ENCODE measurements at places on chromosomes 2 and 18. TPM values are rescaled to one million over a fixed set of nuclear protein-coding genes. Genes with fewer than 3 reads are reported as not detected.

GRCh38 chr2:11402436-11402835, 58.0 kb upstream of the ROCK2 start:
- no peak for DNase-seq

The CCDC74B gene
- total RNA-seq: 4.5 TPM

GRCh38 chr2:54669677-54670484, 53.6 kb upstream of the EML6 start:
- no peak for DNase-seq

GRCh38 chr2:74530239-74531187, 780 bp downstream of the HTRA2 start:
- peak; percentile 82 for DNase-seq

GRCh38 chr2:12694990-12695774, 21.6 kb upstream of the TRIB2 start:
- no peak for DNase-seq

The ARHGEF4 gene
- total RNA-seq: 0.94 TPM

The MEP1B gene
- total RNA-seq: not detected

DNA sequence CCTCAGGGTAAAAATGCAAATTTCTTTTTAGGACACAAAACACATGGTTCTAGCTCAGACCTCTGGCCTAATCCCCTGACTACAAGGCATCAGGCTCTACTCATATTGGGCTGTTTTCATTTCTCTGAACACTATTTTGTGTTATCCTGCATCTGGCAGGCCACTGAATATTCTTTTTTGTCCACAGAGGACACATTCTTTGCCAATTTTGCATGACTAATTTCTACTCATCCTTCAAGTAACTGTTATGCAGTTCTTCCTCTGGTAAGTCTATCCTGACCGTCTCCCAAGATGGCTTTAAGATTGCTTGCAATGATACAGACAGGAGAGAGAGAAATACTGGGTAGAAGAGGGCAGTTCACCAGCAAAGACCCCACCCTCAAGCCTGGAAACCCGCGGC, 107.6 kb upstream of the RGPD4 start:
- no peak for DNase-seq

The GPR55 gene
- total RNA-seq: 0.69 TPM

DNA sequence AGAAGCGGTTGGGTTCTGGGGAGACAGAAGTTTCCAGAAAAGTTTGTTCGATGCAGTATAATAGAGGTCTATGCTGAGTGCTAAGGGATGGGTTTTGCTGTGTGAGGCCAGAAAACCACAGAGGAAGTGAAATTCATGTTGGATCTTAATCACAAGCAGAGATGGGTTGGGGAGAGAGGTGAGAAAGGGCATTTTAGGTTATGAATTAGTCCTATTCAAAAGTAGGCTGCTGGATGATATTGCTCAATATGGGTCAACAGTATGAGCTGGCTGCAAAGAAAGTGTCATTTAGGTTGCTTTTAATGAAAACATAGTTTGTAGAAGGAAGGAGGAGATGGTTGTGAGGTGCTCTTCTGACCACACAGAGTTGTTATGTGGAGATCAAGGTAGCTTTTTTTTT, 118.8 kb upstream of the LHCGR start:
- no peak for DNase-seq

The PDE1A gene
- 70.5 TPM for total RNA-seq

GRCh38 chr2:151297882-151298281, 8.4 kb upstream of the NMI start:
- DNase-seq: no peak

DNA sequence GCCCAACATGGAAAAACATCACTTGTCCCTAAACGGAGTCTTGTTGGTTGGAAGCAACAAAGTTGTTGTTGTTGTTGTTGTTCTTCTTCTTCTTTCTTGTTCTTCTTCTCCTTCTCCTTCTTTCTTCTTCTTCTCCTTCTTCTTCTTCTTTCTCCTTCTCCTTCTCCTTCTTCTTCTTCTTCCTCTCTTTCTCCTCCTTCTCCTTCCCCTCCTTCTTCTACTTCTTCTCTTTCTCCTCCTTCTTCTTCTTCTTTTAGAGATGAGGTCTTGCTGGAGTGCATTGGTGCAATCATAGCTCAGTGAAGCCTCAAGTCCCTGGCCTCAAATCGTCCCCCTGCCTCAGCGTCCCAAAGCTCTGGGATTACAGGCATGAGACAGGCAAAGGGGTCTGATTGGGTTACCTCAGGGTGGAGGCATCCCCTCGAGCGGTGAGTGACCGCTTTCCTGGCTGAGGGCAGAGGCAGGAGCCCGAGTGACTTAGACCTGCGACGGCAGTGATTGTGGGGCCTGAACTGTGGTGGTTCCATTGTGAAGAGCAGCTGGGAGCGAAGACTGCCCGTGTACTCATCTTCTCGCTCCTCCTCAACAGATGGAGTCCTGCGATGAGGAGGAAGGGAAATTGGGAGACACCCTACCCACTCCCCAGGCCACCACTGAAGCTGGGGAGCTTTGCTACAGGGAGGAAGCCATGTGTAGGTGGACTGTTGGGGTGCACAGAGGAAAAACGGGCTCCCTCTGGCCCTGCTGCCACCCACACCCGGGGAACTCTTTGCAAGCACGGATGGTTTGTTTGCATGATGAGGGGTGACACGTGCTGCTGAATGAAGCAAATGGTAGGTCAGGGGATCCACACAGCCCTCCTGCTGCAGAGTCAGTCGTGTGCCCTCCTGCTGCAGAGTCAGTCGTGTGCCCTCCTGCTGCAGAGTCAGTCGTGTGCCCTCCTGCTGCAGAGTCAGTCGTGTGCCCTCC, 7.0 kb upstream of the PER2 start:
- no peak for DNase-seq

GRCh38 chr2:240212425-240213225, 72.2 kb upstream of the OTOS start:
- DNase-seq: no peak

GRCh38 chr2:180017784-180018183, 10.7 kb upstream of the CWC22 start:
- DNase-seq: no peak

DNA sequence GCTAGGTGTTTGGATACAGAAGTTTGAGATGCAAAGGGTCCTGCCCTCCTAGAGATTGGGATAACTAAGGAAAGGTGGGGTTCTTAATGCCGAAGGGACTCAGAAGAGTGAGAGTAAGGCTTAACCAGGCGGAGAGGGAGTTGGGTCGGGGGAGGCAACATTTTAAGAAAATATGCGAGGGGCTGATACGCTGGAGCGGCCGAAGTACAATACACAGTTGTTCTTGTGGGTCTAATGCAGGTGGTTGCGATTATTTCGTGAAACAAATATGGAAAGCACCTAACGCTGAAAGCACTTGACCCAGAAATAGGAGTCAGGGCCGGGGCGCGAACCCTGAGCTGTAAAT, 344 bp upstream of the MRPL33 start:
- DNase-seq: no peak

GRCh38 chr2:79191081-79191480, 31.5 kb upstream of the REG3A start:
- DNase-seq: no peak

The SCN9A gene
- total RNA-seq: 5.3 TPM

DNA sequence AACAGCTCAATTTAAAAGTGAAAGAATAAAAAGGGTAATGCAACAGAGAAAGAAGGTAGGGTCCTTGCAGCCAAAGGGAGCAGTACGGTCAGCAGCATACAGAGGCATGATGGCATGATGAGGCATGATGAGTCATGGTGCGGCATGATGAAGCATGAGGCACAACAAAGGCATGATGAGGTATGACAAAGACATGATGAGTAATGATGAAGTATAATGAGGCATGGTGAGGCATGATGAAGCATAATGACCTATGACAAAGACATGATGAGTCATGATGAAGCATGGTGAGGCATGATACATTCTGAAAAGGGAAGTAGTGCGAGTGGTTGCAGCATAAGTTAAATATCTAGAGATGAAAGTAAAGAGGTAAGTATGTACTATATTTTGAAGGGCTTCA, 673.2 kb downstream of the TMEM182 start:
- DNase-seq: no peak

DNA sequence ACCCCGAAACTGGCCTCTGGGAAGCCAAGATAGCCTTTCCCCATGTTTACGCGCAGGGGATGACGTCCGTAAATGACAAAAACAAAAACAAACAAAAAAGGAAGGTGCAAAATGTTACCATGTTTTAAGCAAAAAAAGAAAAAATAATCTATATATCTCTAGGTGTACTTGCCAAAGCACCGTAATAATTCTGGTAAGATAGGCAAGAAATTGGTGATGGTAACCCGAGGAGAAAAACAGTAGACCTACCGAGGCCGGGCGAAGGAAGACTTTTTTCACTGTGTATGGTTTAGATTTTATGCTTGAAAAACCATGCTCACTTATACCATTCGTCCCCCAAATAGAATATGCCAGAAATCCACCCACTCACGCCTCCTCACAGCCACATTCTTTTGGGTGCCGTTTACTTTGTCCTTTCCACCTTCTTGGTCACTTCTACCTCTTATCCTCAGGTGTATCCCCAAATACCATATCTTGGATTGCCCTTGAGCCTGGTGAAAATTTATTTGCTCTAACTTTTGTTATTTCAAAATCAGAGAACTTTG, 8.0 kb downstream of the GATA6 start:
- DNase-seq: peak; percentile 30

DNA sequence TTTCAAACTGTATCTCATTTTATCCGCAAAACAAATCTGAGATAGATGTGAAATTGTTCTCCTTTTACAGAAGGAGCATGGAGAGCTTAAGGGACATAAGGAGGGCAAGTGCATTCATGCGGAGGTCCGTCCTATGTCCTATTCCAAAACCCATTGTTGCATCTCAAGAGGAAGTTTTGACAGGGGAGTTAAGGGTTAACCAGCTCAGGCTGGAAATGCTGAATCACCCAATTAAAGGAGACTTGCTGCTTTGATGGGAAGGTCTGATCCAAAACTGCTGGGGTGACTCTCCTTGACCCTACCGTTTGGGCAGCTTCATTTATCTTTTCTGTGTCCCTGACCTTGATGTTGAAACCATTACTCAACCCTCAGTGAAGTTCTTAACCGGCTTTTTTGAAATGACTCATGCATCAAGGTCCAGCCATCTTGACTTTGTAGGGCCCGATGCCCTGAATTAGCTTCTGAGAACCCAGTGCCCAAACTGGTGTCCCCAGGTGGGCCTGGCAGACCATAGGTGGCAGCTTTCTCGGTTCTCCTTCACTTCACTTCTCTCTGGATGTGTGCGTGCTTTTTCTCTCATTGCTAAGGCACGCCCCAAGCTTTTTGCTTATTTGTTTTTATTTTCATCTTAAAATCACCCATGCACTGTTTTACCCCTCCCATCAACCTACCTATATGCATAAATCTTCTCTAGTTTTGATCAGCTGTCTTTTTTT, 15.9 kb upstream of the TXNDC2 start:
- no peak for DNase-seq

DNA sequence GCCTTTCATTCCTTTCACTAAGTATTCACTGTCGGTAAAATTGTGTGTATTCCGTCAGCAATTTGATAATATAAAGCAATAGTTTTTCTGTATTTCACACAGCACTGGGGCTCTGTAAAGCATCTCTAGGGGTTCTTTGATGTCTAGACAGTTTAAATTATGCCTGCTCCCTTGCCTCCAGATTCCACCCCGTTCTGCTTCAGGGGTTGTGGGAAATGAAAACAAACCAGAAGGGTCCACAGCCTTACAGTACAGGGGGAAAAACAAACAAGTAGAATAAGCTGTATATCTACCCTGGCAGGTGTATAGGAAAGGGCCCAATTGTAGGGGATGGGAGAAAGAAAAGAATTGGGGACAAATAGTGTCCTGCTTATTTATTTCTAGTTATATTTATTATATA, 63.1 kb downstream of the ASXL3 start:
- no peak for DNase-seq

DNA sequence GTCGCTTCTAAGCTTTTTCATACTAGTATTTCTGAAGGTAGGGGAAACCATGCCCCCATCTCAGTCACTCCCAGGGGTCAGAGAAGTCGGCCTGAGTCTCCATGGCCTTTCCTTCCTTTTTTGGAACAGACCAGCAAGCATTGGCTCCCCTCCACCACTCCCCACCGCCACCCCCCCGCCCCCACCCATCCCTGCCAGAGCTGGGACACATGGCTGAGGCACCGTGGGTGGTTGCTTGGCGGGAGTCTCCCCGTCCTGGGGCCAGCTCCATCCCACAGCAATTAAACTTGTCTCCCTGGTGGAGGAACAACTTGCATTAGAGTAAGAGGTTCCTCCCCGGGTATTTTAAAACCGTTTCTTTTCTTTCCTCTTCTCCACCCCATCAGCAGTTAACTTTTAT, 100.8 kb upstream of the TFPI start:
- no peak for DNase-seq

DNA sequence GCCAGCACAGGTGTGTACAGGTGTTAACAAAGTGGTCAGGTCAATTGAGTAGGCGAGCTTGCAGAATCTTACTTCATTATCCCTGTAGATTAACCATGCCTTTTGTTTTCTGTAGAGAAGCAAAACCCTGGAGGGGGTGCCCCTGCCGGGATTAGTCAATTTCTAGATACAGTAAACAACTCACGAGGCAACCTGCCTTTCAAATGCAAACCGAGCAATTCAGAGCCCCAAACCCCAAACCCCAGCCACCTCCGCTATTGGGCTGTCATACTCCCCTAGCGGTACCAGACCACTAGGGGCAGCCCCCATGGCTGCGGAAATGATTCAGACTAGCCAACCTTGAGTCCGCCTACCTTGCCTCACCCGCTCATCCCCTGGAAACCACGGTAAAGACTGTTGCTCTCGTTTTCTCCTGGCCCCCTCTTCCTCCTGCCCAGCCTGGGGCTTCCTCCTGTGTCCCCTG, 61.4 kb upstream of the KIF5C start:
- no peak for DNase-seq

The DYNC1I2 gene
- 108 TPM for total RNA-seq

The MBP gene
- 61.2 TPM for total RNA-seq

The PUM2 gene
- total RNA-seq: 94.3 TPM

GRCh38 chr18:44859263-44859662, 178.6 kb downstream of the SETBP1 start:
- no peak for DNase-seq

DNA sequence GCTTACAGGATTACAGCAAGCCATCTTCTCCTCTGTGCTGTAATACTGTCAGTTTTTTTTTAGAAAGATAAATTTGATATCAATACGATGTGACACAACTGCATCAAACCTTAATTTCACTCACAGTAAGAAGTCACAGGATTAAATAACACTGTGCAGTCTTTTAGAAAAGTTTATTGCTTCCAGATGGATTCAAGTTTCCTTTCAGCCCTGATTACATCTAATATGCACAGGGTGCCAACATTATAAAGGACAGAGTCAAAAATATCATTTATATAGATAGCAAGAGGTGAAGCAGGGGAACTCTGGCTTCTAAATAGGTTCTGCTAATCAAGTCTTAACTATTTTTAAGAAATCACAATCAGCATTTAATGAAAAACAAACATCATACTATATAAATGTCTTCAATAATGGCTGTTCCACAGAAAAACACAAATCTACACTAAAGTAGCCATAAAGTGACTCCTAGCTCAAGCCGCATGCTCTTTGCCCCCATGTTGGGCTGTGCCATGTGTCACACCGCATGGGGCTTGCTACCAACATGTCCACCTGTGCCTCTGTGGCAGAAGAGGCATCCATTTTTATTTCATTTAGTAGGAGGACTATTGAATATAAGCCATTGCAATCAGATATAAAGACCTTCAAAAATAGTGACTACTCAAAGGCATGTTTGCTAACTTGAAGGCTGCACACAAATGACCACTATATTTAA, 35.0 kb downstream of the CERKL start:
- no peak for DNase-seq
